Gastrocnemius medialis (tissue), 4 donors: ENCODE measurements at places on chromosomes 1 and 21. TPM values are rescaled to one million over a fixed set of nuclear protein-coding genes. Genes with fewer than 3 reads are reported as not detected.

NPPB gene
- total RNA-seq: not detected

CGN gene
- total RNA-seq: 0.78 TPM

GJB3 gene
- not detected for total RNA-seq

REN gene
- total RNA-seq: not detected

CBR3 gene
- total RNA-seq: 1.1 TPM

MUL1 gene
- 34.2 TPM for total RNA-seq

CD34 gene
- total RNA-seq: 18.5 TPM

PDPN gene
- total RNA-seq: 9.8 TPM

RNU1-4 gene
- under 0.01 TPM for total RNA-seq
